ENCODE measurements at places on chromosomes 11 and 22.
A peak's percentile ranks its signal among the peaks of the same experiment; 100 is the strongest.

- peak; percentile 21 for DNase-seq
Observed at GRCh38 chr11:43567396-43567975, 113.1 kb upstream of the HSD17B12 start.

DNA sequence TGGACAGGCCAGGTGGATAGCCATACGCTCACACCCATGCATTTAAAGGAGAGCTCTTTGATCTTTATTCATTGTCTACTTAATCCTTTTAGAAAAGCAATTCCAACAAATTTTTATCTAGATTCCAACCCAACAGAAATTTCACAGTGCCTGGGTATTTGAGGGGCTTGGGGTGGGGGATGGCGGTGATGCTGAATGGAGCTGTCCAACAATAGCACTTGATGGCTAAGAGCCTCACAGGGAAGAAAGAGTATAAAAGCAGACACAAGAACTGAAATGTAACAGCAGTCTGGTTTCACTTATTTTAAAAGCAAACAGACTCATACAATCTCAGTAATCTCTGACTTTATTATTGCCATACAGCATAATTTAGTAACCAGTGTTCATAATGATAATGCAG, 101.8 kb upstream of the SORL1-AS1 start:
- DNase-seq = no peak

DNA sequence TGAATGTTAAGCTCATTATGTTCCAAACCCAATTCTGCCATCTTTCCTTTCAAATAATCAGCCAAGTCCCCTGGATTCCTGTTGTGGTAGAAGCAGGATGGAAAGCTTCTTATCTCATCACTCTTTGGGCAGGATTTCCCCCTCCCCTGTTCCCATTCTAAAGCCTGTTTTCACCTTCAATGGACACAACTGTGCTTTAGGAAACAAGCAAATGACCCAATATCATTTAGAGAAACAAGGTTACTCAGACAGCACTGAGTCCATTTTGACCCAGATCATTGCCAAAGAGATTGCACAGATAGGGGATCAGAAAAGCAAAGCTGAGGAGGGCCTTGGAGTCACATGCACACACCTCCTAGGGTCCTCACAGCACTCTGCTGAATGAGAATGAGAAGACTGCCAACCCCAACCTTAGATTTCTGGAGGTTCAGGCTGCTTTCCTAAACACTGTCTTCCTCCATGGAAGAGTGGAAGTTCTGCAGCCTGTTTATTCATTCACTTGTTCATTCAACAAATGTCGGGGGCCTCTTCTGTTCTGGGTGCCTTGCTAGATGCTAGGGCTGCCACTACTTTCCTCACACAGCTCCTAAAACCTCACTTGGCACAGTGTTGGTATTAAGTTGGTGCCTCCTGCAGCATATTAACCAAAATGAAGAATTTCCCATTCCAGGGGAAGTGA, 95.3 kb downstream of the ME3 start:
- DNase-seq = no peak

DNA sequence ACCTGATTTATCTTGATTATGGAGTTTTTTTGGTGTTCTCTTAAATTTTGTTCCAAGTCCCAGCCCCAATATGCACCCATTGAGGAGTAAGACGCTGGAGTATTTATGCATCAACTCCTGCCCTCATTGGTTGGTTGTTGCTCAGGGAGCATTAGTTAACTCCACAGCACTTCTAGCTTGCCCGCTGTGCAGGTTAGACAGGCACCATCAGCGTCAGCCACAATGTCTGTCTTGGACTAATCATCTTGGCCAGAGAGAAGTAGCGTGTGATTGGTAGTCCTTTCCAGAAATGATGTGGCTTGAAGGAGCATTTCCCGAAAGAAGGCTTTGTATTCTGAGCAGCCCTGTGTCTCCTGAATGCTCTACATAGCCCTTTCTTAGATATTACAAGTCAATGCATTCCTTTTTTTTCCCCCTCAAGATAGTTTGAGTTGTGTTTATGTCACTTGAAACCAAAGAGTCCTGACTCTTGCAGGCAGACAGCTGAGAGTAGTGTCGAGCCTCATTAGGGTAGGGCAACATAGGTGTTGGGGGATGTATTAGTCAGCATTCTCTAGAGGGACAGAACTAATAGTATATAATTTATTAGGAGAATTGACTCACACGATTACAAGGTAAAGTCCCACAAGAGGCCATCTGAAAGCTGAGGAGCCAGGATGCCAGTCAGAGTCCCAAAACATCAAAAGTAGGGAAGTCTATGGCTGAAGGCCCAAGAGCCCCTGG, 94.6 kb upstream of the RCN1 start:
- DNase-seq = no peak

GRCh38 chr11:65422633-65423515, at the start of gene NEAT1:
Gene NEAT1, plus strand, starts transcription at chr11:65422798.
- DNase-seq = peak; percentile 90

GRCh38 chr11:47932544-47932943, 47.8 kb upstream of the PTPRJ start:
- no peak for DNase-seq
